T1000 (cell line): ENCODE measurements at places on chromosomes 3 and 15.
A peak's percentile ranks its signal among the peaks of the same experiment; 100 is the strongest.

DNA sequence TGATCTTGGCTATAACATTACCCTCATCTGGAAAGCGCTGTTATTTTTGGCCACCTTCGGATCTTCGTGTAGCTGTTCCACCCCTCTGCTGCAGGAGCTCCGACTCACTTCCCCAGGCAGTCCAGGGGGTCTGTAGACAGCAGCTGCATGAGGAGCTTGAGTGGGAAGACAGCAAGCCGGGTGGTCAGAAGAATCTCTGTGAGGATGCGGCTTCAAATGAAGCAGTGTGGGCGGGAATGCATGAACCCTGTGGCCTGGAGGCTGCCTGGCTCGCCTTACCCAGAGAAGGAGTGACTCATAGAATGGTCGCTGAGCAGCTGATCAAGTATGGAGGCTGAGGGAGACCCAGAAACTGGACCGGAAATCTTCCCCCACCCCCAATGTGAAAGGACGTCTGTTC, 45.2 kb upstream of the NR2F2 start:
- peak; percentile 29 for DNase-seq

- DNase-seq = no peak
Measured at GRCh38 chr3:67655364-67656121, 1.1 kb upstream of the SUCLG2 start.

DNA sequence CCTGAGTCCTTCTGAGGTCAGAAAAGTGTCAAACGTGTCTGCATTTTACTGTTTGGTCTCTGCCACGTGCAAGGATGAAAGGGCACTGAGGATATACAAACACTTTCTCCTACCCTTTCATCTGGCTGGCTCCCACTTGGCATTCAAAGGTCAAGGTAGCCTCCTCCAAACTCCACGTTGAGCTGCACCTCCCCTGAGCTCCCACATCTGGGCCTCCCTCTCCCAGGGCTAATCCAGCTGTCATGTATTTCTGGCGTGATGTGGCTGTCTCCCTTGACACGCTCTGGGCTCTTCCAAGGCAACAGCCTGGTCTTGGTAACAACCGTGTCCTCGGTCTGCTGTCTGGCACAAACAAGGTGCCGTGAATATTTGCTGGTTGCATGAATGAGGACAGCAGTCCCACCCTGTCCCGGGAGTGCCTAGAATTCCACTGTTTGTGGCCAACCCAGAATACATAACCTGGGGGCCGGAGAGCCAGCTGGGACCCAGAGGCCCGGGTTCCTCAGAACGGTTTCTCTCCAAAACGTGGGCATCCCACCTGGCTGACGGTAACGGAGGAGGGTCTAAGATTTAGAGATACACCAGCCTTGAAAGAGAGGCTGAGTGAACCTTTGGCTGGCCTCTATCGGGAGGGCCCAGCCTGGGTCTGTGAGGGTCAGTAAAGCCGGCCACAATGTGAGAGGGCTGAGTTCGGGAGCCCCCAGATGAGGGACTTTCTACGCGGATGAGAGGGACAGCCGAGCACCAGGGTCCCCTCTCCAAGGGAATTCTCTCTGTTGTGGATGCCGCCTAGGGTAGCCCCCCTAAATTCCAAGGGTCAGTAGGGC, 767 bp downstream of the GLT8D1 start:
- DNase-seq = no peak

- no peak for DNase-seq
Measured at GRCh38 chr15:75431270-75431669, 20.2 kb downstream of the SIN3A start.

- DNase-seq = no peak
Measured at GRCh38 chr3:73552700-73553099, 72.0 kb downstream of the PDZRN3 start.

GRCh38 chr3:150414959-150415358, 6.9 kb downstream of the TSC22D2 start:
- no peak for DNase-seq

GRCh38 chr3:171690281-171690680, 120.0 kb downstream of the PLD1 start:
- DNase-seq = no peak

- no peak for DNase-seq
Measured at GRCh38 chr15:41256577-41257038, 25.5 kb downstream of the CHP1 start.

- no peak for DNase-seq
Measured at GRCh38 chr3:196162679-196163078, 48.5 kb downstream of the ZDHHC19 start.

DNA sequence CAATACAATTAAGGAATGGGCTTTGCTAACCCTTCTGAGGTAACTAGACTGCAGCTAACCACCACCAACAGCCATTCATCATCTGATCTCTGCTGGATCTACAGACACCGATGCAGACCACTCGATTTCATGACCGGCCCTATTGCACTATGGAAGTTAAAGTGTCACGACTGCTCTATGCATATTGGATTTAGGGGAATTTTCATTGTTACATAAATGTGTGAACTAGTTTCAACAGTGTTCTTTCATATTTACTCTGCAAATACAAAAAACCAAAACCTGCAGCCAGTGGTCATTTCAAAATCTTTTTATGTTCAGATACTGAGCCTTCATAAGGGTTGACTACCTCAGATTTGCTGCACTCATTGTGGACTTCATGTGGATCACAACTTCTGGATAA, 14.5 kb downstream of the CDV3 start:
- no peak for DNase-seq

DNA sequence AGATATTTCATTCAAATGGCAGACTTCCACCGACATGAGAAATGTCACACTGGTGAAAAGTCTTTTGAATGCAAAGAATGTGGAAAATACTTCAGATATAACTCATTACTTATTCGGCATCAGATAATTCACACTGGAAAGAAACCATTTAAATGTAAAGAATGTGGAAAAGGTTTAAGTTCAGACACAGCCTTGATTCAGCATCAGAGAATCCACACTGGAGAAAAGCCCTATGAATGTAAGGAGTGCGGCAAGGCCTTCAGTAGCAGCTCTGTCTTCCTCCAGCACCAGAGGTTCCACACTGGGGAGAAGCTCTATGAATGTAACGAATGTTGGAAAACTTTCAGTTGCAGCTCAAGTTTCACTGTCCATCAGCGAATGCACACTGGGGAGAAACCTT, 8.6 kb upstream of the ZNF621 start:
- no peak for DNase-seq

DNA sequence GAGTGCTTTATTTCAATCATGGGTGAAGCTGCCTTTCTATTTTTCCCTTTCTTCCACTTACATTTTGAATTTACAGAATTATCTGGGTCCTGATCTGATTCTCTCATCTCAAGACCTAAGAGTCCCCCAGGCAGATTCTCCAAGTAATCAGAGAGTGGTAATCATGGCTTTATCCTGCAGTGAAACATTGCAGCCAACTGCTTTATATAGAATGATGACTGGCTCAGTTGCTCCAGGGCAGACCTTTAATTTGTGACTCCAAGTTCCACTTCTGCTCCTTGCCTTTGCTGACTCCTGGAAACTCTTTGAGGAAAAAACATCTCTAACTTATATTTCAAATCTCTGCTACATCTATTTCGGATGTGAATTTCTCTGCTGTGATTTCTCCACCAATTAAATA, 25.5 kb upstream of the NPTN start:
- no peak for DNase-seq

- DNase-seq = no peak
Measured at GRCh38 chr15:45333550-45333949, 44.8 kb downstream of the GATM start.

GRCh38 chr3:113008117-113008516, 17.3 kb downstream of the GTPBP8 start:
- no peak for DNase-seq

DNA sequence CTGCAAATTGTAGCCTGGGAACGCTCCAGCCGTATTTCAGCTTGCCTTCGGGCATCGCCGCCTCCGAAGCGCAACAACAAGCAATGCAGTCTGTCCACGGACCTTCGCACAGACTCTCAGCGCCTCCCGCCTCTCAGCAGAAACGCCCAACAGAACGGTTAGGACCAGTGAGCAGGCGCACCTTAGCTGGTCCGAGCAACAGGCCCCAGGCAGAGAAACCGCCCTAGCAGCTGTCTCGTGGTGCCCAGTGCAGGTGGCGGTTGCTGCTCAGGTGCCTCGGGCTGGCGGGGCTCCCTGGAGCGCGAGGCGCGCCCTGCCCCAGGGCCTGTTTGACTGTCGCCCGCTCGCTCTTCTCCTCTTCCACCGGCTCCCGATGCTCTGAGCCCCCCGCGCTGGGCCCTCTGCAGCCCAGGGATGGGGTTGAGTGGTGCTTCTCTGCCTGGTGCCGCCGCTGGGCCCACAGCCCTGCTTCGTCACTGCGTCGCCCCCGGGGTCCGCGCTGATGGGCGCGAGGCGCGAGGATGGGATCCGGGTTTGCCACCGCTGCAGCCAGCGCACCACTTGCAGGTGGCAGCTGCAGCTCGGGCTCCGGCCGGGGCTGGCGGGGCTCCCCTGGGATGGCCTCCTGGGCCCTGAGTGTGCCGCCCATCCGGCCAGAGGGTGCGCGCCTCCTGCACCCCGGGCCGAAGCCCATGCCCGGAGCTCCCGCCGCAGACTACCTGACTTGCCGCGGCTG, 268.4 kb upstream of the FRG2C start:
- DNase-seq = no peak

GRCh38 chr3:177703788-177704187, 506.5 kb upstream of the TBL1XR1 start:
- no peak for DNase-seq

- no peak for DNase-seq
Measured at GRCh38 chr3:58607816-58608215, 30.6 kb upstream of the FAM107A start.

DNA sequence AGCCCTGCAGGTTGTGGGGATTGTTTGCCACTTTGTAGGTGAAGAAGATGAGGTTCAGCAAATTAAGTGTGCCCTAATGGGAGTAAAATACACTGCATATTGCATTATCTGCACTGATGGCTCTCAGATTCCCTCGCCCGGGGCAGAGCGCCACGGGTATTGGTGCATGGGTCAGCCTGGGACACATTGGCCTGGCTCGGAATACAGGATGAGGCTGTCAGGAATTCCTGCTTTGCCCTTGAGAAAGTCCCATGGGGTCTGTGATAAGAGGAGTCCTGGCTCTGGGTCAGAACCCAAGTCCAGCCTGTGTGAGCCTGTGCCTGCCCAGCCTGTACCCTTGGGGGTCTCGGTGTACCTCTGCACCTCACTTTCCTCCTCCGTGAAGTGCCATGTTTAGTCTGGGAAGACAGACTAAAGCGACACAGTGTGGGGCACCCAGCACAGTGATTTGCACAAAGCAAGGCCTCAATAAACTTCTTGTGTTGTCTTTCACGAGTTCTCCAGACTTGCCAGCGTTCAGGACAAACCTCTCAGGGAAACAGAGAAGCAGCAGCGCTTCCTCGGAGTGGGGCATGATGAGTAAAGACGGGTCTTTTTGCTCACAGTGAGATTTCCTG, 107.6 kb downstream of the LRRK1 start:
- DNase-seq = no peak

- no peak for DNase-seq
Measured at GRCh38 chr3:197155046-197155445, 125.4 kb upstream of the MELTF start.

GRCh38 chr3:112374333-112374734, 41.4 kb downstream of the CD200 start:
- no peak for DNase-seq

- no peak for DNase-seq
Measured at GRCh38 chr3:186705882-186706780, 11.0 kb upstream of the KNG1 start.

GRCh38 chr3:149771652-149772271, 19.5 kb upstream of the COMMD2 start:
- no peak for DNase-seq

DNA sequence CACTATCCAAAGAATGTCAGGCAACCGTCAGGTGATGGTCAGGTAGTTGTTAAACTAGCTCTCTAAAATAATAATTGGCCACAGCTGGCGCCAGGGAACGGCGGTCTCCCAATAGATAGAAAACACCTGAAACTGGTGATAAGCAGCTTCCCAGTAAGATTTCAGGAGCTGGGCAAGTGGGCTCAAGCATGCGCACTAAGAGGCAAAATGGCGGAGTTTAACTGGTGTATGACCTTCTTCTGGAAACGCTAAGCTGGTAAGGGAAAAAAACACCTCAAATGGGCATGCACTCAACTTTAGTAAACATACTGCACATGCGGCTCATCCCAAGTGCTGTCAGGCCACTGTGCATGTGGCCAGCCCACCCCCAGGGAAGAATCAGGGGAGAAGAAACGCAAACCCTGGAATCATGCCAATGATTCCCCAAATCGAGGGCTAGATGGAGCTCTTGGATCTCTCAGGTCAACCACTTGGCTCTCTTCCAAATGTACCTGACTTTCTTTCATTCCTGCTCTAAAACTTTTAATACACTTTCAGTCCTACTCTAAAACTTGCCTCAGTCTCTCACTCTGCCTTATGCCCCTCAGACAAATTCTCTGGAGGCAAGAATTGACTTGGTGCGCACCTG, 195.0 kb downstream of the ZNF621 start:
- DNase-seq = no peak

DNA sequence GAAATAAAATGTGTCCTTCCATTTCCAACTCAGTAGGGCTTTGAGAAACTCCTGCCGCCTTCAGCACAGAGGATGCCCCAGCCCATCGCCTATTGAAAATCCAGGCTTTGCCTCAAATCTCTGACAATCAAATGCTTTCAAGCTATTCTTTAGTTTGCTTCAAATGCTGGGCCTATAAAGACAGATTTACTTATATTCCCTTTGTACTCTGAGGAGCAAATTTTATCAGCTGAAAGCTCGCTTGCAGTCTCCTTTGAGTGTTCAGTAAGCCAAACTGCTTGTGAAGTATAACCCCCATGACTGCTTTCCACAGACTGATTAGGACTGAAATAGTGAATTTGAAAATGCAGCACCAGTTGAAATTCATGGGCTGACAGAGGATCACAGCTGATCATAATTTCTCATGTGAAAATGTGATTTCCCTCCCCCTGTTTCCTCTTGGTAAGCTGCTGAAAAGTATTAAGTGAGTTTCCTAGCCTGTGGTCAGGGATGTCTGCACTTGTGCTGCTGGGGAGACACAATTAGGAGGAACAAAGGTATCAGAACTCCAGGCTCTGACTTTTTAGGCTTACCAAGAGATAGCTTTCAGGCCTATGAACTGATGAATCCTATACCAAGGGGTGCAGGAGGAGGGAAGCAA, 563.4 kb upstream of the TGFBR2 start:
- DNase-seq = no peak

DNA sequence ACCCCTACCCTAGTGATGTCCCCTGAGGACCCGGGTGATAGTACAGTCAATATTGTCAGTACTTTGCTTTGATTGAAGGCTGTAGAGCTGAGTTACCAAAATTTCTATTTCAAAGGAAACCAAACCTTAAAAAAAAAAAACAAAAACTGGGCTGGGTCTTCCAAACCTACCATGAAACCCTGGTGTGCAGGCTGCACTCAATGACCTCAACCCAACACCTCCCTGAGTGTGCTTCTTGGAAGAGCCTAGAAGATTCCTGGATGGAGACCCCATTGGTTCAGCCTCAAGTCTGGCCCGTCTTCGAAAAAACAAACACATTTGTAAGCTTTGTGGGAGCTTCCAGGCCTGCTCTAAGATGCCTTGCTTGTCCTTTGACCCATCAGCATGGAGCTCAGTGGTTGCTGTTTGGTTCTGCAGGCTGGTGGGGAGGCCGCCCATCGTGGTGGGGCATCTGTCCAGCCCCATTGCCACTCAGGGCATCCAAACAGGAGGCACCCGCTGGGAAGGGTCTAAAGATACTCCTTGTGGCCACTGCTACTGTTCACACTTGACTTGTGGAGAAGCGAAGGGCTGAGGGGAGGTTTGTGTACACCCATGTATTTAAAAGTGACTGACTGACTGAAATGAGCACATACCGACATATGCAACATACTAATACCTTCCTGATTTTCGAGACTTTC, 32.2 kb downstream of the CRTAP start:
- no peak for DNase-seq

- DNase-seq = peak; percentile 61
Measured at GRCh38 chr15:71275098-71275497, 159.8 kb downstream of the THSD4 start.

- DNase-seq = no peak
Measured at GRCh38 chr3:179796421-179796820, 143.6 kb downstream of the USP13 start.
